ENCODE measurements at places on chromosomes 6 and 20. TPM values are rescaled to one million over a fixed set of nuclear protein-coding genes. Genes with fewer than 3 reads are reported as not detected.

GRCh38 chr6:16166871-16167608, 38.2 kb downstream of the MYLIP start:
- no peak for DNase-seq

- no peak for DNase-seq
These were observed 402.1 kb upstream of the CHD6 start for GRCh38 chr20:42020316-42020715.

- no peak for DNase-seq
These were observed 8.6 kb downstream of the SULF2 start for GRCh38 chr20:47776639-47777038.

GRCh38 chr6:163494279-163494727, 79.8 kb downstream of the QKI start:
- DNase-seq = no peak

GRCh38 chr20:10634211-10634610, 39.6 kb downstream of the JAG1 start:
- DNase-seq = no peak

DNA sequence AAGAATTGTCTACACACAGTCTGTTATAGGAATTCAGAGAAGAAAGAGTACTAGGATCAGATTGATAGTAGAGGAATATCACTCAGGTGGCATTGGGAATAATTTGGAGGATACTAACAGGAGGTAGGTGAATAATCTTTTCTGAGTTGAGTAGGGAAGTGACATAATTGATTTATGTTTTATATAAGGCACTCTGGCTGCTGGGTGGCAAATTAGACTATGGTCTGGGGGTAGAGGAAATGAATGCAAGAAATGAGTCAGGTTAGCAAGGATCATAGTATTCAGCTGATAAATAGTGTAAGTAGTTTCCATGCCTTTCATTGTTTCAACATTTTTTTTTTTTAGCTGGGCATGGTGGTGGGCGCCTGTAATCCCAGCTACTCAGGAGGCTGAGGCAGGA, 113.3 kb downstream of the CDKAL1 start:
- no peak for DNase-seq

DNA sequence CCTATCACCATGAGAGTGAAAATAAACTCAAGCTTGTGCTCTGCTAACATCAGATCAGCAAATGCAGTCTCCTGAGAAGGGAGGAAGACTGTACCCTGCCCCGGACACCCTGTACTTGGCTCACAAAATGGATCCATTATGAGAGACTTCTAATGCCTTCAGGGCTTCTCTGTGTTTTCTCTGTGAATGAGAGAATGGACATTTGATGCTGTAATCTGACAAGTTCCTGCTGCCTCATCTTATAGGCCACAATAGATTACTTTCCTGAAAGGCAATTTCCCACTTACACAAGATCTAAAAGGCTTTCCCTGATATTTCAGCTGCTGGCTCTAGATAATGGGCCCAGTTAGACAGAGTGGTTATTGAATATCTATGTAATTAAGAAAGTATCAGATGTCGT, 117.2 kb downstream of the OTOR start:
- DNase-seq = no peak

- no peak for DNase-seq
These were observed 109.0 kb upstream of the TRAF3IP2 start for GRCh38 chr6:111714416-111715270.

GRCh38 chr6:11497881-11498280, 39.7 kb upstream of the TMEM170B start:
- no peak for DNase-seq

DNA sequence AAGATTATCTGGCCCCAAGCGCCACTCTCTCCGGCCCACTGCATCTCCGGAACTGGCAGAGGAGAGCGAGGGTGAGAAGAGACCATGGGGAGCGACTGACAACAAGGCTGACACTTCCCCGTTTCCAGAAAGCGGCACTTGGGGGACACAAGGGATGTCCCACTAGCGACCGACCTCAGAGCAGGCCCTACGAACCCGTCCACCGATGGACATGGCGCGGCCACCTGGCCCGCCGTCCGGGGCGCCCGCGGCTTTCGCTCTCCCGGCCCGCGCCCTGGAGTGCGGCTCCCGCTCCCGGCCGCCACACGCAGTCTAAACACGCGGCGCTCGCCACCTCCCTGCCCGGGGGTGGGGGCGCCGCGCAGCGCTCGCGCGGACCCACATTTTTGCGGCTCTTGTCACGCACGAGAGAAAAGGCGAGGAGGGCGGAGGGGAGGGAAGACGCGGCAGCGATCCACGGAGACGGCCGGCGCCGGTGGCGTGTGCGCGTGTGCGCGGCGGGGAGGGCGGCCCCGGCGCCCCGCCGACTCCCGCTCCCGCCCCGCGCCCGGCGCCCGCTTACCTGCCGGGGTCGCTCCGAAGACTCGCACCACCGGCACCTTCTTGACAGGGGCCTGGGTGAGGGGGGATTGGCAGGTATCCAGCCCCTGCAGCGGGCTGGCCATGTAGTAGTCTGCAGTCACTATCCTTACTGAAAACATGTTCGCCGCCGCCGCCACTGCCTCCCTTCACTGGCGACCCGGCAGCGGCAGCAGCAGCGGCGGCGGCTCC, 645 bp downstream of the REV3L start:
- peak; percentile 52 for DNase-seq

DNA sequence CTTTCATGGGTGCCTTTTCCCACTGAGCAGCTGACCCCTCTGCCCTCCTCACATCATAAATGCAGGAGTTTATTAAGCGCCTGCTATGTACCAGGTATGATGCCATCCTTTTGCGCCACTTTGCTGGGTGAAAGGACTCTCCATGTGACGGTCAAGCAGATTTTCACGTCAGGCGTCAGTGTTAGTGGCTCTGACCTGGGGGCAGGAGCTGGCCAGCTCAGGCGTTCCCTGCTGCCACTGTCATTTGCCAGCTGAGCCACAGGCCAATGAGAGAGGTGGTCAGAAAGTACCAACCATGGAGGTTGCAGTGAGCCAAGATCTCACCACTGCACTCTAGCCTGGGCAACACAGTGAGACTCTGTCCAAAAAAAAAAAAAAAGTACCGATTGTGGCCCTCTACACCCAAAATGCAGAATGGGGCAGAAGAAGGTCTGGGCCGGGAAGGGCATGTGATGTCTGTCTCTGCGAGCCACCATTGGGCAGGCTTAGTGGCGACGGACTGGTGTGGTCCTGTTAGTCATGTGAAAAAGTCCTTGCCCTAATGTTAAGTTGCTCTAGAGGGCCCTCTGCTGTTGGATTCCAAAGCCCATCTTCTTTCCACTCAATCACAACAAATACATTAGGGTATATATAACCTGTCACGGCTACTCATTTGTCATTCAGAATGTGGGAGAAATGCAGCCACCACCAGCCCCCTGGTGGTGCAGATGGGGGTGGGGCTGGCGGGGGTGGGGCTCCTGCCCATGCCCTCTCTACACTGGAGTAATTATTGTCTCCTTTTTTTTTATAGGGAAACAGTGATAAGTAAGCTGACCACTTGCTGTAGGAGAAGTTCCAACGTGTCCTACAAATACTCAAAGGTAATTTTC, 18.4 kb upstream of the SLC22A1 start:
- DNase-seq = peak; percentile 19

DNA sequence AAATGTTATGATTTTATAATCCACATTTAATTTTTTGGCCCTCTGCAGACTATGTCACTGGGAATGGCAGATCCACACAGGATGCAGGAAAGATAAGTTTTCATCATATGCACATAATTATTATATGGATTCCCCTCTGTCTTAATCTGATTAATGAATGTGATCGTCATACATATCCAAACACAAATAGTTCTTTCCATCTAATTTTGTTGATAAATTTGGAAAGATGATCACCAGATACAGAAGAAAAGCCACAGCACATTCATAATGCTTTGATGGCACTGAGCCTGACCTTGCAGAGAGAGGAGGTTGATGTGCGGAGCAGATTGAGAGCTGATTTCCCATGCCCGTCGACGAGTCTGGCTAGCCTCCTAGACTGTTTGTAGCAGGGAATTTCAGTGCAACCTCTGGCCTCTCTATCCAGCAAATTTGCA, 471.5 kb downstream of the EPM2A start:
- DNase-seq = no peak

DNA sequence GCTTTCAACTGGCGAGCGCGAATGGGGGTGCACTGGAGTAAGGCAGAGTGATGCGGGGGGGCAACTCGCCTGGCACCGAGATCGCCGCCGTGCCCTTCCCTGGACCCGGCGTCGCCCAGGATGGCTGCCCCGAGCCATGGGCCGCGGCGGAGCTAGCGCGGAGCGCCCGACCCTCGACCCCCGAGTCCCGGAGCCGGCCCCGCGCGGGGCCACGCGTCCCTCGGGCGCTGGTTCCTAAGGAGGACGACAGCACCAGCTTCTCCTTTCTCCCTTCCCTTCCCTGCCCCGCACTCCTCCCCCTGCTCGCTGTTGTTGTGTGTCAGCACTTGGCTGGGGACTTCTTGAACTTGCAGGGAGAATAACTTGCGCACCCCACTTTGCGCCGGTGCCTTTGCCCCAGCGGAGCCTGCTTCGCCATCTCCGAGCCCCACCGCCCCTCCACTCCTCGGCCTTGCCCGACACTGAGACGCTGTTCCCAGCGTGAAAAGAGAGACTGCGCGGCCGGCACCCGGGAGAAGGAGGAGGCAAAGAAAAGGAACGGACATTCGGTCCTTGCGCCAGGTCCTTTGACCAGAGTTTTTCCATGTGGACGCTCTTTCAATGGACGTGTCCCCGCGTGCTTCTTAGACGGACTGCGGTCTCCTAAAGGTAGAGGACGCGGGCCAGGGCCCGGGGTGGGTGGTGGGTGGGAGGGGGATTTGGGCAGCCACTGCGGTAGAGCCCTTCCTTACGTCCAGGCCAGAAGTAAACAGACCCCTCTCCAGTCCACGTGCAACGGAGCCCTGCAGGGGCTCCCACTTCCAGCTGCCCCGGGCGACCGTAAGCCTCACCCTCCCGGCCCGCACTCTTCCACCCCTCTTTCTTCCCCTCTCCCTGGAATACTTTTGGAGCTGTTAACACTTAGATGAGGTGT, 998 bp downstream of the BMP2 start:
- DNase-seq = peak; percentile 60

DNA sequence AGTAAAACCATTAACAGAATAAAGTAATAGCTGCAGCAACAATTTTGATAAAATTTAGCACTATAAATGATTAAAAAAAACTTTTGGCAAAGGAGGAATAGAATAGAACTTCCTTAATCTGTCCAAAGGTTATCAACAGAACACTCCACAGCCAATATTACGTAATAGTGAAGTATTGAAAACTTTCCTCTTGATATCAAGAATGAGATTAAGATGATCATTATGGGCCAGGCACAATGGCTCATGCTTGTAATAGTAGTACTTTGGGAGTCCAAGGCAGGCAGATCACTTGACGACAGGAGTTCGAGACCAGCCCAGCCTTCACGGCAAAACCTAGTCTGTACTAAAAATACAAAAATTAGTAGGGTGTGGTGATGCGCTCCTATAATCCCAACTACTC, 26.0 kb downstream of the SOBP start:
- no peak for DNase-seq

DNA sequence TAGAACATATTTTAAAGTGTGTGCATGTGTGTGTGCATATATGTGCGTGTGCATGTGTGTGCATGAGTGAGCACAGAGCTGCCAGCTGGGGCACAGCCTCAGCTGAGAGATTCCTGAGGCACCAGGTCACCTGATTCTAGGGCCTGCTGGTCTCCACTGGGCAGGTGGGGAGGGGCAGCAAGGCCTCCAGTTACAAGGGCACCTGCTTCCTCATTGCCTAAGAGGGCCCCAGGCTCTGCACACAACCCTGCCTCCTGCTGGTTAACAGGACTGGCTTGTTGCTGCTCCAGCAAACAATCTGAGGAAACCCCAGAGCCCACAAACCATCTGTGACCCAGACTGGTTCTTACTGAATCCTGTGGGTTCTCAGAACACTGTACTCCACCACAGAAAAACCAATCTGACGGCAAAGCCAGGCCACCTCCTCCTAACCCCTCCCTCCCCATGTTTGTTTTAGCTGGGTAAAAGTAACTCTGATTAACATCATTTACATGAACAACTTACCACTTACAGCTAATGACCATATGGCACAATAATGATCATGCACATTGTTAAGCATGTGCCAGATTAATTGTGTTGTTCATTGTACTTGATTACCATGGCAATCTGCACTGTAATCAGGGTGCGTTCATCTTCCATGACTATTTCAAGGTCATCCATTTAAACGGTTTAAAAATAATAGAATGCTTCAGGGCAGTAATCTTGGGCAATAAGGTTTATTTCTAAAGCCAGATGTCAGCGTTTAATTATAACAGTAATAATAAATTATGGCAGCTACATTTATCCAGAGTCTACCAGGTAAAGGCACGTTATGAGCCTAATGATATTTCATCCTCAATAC, 23.1 kb upstream of the UBE2J1 start:
- DNase-seq = no peak

- DNase-seq = no peak
These were observed 4.3 kb upstream of the SERINC3 start for GRCh38 chr20:44526129-44526528.

GRCh38 chr6:43796903-43797890, 27.2 kb downstream of the VEGFA start:
- DNase-seq = no peak

DNA sequence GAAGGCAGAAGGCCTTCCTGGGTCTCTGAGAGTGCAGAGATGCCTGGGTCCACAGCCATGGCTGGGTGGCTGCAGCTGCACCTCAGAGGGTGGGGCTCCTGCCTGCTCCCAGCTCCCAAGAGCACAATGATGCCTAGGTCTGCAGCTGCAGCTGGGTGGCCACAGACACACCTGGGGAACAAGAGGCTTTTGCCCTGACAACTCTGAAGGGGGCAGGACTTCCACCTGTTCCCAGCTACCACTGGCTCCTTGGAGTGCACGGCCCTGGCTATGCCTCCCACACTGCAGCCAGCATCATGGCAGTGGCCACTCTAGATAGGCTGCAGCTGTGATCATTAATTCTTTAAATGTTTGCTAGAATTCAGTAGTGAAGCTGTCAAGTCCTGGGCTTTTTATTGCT, 511.3 kb downstream of the ADGRB3 start:
- DNase-seq = no peak

- DNase-seq = no peak
These were observed 33.9 kb downstream of the KCNK17 start for GRCh38 chr6:39280247-39280731.

DNA sequence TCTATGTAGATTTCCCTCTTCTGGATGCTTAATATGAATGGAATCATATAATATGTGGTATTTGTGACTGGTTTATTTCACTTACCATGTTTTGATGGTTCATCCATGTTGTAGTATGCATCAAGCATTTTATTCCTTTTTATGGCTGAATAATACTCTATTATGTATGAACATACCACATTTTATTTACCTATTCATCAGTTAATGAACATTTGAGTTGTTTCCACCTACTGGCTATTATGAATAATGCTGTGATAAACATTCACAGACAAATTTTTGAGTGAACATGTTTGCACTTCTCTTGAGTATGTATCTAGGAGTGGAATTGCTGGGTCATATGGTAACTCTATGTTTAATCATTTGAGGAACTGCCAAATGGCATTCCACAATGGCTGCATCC, 14.9 kb upstream of the ZNF451 start:
- DNase-seq = no peak

- DNase-seq = no peak
These were observed 184.3 kb upstream of the PMEPA1 start for GRCh38 chr20:57894096-57894495.

- no peak for DNase-seq
These were observed 19.0 kb upstream of the AVP start for GRCh38 chr20:3103369-3104032.

Gene PPP1R10
- total RNA-seq = 21.0 TPM

Gene PCK1
- total RNA-seq = not detected

Gene SNRPB2
- 114 TPM for total RNA-seq

Gene SRSF3
- 398 TPM for total RNA-seq

Gene BFSP1
- 8.0 TPM for total RNA-seq

Gene GNL1
- total RNA-seq = 49.5 TPM

Gene ZC2HC1B
- total RNA-seq = not detected

Gene TREML2
- not detected for total RNA-seq

Gene NKX2-4
- total RNA-seq = 21.4 TPM
